Activated CD4-positive, alpha-beta memory T cell treated with anti-CD3 and anti-CD28 coated beads, Interleukin-2, amount 10 ng/mL, durations not matched to agents 7 days and 5 days (primary cell): ENCODE measurements at places on chromosomes 1 and 21.

DNA sequence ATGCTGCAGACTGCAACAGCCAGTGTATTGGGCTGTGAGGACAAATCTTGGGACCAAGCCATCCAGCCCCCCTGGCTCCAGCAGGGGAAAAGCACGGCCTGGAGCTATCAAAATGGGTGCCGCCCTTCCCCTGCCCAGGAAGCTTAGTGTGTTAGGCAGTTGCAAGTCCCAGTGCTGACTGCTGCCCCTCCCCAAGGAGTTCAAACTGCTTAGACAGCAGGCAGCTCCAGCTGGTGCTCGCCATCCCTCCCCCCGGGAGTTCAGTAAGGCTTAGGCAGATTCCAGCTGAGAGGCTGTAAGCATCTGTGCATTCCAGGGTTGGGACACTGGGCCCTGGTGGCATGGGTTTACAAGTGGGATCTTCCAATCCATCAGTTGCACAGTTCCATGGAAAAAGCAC, 579.6 kb upstream of the NR5A2 start:
- DNase-seq, result no peak

DNA sequence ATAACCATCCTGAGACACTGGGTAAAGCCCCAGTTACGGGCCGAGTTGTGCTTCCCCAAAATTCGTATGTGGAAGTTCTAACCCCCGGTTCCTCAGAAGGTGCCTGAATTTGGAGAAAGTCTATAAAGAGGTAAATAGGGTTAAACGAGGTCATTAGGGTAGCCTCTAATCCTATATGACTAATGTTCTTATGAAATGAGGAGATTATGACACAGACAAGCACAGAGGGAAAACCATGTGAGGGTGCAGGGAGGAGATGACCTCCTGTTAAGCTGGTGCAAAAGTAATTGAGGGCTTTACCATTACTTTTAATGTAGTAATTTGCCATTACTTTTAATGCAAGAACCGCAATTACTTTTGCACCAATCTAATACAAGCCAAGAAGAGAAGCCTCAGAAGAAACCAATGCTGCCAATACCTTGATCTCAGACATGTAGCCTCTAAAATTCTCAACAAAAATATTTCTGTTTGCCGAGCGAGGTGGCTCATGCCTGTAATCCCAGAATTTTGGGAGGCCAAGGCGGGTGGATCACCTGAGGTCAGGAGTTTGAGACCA, 260.8 kb downstream of the GPATCH2 start:
- DNase-seq, result no peak

GRCh38 chr1:30665216-30666010, 58.0 kb downstream of the MATN1 start:
- no peak for DNase-seq

DNA sequence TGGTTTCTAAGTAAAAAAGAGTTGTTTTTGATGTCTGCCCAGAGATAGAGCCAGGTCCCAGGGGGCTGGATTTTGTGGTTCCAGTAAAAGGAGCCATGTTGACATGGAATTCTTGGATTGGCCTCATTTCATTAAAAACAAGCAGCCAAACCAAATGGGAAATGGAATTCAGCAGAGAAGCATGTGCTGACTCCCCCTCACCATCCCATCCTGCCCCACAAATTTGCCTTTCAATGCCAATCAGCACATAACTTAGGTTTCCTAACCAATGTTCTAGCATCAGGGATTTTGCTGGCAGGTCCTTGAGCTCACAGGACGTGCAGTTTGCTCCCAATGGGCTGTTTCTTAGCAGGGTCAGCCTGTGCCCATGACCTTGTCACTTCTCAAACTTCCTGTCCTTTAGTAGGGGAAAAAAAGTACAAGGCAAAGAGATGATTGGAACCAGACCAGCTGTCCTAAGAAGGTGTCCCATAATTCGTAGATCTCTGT, 101.5 kb upstream of the GADD45A start:
- no peak for DNase-seq

DNA sequence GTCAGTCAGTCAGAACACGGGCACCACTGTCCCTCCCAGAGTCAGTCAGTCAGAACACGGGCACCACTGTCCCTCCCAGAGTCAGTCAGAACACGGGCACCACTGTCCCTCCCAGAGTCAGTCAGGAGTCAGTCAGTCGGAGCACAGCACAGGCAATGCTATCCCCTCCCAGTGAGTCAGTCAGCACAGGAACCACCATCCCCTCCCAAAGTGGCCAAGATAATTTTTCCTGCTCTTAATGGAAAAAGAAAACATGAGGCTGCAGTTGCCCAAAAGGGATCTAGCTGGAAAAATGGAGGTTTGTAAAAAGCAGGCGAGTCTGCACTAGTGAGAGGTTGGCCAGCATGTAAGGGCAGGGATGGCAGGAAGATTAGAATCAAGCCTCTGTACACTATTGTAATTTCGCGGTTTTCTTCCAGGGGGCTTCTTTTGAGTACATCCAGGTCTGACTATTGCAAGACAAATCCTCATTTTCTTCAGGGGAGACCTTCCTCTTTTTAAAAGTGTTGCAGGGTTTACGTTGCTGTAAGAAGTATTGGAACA, 213.8 kb downstream of the SIPA1L2 start:
- DNase-seq, result no peak

- no peak for DNase-seq
Observed at GRCh38 chr1:17359031-17359430, 13.0 kb upstream of the PADI6 start.

DNA sequence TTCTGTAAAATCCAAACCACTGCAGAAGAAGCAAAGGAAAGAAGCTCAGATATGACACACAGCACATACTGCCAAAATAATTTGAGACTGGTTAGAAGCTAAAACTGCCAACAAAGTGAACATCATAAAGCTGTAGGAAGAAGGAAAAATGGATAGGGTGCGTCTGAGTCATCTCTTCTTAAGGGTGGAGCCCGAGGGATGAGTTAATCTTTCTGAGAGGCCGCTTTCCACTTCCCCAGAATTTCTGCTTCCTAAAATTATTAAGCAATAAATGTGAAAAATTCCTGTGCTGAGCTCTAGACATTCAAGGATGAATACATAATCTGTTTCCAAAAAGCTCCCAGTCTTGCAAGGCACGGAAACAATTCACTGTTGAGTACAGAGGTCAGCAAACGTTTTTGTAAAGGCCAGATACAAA, 20.1 kb downstream of the PPT1 start:
- DNase-seq, result no peak

DNA sequence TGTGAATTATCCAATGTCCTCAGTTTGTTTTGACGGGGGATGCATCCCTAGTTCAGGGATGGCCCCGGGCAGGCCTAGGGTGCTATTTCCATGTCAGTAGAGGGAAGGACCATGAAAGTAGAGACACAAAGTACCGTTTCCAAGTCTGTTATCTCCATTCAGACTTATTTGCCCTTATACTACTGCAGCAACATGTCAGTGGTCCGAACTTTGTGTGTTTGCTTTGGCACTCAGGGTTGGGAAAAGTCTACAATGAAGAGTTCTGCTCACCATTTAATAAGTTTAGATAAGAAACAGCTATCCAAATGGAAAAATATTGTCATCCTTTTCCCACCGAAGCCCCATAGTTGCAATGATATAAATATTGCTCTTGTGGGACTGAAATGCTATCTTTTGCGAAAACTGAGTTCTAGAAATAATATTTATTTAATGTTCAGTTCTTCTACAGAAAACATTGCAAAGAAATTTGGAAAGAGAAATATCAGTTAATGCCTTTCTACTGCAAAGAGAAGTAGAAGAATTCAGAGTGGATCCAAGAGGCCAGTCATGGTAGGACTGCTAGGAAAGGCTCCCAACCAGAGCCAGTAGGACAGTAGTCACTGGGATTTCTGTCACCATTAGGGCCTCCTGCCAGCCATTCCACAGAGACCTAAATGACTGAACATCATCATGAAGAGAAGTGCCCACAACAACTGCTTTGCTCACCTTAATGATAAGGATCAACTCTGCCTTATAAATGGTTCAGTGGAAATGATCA, 11.5 kb upstream of the AGT start:
- DNase-seq, result no peak

- no peak for DNase-seq
Observed at GRCh38 chr1:9448132-9449109, 90.8 kb upstream of the SLC25A33 start.
